ENCODE measurements at places on chromosomes 3 and 15. TPM values are rescaled to one million over a fixed set of nuclear protein-coding genes. Genes with fewer than 3 reads are reported as not detected.

- DNase-seq, result no peak
Observed at GRCh38 chr3:170766253-170766652, 103.7 kb downstream of the RPL22L1 start.

DNA sequence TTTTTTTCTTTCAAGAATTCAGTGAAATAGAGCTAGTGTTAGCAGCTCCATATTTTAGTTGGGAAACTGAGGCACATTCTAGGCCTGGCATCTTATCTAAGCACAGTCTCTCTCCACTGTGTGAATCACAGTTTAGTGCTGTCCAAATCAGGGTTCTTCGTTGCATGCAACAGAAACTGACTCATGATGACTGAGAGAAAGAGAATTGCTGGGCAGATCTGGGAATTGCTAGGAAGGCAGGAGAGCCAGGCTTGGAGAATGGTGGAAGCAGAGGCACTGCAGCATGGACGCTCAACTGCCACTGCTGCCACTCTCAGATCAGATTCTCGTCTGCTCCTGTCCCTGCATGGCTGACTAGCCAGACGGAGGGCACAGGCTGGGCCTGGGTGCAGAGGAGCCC, 40.7 kb upstream of the CHST2 start:
- no peak for DNase-seq

DNA sequence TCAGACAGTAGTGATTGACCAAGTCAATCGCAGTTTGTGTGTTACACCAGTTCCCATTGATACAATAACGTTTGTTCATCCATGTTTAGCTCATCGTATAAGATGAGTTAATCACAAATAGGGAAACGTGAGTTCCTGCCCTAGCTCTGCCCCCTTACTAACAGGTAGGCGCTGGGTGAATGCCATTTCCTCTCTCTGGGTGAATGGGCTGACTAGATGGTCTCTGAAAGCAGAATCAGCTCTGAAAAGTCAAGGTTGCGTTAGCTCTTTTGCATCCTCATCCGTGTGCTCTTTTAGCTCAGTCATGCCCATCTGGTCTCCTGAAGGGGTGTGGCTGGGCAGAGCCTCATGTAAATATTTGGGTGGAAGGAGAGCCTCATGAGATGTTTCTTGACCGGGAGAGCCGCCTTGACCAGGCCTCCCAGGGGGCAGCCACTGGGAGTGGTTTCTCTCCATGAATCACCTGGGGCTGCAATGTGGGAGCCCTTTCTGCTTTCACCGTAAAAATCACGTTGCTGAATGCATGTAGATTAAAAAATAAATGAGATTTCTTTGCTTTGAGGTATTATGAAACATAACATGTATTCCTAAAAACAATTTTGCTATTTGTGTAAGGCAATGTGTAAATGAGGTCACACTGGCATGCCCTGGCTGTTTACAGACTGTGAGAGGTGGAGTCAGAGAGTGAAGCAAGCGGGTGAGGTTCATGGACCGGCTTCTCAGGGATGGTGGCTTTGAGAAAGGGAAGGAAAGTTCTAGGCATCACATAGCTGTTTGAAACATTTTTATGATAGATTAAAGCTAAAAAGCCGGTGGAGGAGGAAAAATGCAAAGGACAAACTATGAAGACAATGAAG, 108.4 kb upstream of the RASGRP1 start:
- no peak for DNase-seq

DNA sequence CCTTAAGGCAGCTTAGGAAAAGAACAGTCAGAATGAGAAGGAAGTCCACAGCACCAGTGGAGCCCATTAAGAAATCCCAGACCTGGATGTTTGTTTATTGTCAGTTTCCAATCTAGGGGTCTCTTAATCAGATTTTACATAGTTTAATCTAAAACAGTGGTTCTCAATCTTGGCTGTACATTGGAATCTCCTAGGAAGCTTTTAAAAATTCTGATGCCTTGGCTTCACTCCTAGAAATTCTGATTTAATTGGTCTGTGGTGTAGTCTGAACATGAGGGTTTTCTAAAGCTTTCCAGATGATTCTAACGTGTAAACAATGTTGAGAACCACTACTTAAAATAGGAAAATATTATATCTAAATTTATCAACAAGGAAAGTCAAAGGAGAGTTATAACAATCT, 56.6 kb upstream of the SPRED1 start:
- DNase-seq, result no peak

DNA sequence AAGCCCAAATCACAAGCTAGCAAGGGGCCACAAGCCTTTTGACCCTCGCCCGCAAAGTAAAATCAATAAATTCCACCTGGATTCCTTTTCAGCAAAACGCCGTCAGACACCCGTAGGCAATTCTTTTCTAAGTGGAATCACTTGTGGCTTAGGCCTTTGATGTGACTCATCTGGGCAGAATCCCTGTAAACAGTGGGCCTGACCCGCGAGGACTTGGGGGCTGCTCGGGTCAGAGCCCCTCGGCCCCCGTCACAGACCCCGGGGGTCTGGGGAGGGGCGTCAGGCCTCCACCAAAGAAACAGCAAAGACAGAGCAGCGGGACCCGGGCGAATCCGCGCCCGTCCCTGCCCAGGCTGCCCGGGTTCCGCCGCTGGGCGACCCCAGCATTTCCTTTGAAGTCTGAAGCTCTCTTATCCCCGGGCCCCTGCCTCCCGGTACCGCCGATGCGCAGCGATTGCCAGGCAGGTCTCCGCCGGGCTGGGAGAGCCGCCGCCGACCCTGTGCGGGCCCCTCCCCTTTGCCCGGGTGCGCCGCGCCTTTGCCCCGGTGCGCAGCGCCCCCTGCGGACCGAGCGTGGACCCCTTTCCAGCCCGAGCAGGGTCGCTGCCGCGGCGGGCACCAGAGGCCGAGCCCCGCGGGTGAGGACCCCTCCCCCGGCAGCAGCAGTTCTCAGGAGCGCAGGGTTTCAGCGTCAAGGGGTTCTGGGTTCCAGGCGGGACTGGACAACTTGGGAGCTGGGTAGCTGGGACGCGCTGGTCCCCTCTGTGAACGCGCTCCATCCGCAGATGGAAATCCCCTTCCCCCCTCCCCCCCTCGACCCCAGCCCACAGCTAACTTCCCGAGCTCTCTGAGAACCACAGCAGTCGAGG, 178.3 kb downstream of the UACA start:
- DNase-seq, result no peak

GRCh38 chr3:136247855-136248590, 2.1 kb upstream of the PCCB start:
- DNase-seq, result no peak

GRCh38 chr3:121995161-121996137, 26.6 kb downstream of the ILDR1 start:
- DNase-seq, result no peak

- no peak for DNase-seq
Observed at GRCh38 chr3:46104706-46105105, 77.4 kb upstream of the XCR1 start.

DNA sequence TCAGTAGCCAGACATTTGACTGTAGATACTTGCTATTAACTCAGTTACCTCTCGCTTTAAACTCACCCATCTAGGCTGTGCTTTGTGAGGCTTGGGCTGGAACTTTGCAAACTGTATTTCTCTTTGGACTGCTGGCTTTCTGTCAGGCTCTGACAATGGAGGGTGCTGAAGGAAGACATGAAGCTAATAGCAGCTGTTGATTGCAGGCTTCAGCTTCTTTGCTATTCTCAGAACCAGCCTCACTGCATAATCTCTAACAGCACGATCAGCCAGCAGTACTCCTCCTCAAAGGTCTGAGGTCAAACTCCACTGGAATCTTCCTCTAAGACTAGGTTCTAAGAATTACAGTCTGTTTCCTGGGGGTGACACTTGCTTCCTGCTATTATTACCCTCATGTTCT, 295.6 kb downstream of the ZBBX start:
- DNase-seq, result no peak

DNA sequence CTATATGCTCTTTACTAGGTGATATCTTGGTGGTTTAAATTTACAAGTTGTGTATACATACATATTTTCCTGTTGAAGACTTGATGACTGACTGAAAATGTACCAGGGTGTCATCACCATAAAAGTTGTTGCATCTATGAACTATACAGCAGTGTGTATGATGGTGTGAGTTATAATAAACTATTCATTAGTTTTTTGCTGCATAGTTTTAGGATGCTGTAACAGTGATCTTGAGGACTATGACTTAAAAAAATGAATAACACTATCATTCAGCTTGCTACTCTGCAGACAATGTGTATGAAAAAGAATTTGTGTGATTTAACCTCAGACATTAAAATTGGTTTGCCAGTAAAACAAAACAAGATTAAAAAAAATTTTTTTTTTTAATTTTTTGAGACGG, 49.0 kb downstream of the UBE2E2 start:
- DNase-seq, result no peak

DNA sequence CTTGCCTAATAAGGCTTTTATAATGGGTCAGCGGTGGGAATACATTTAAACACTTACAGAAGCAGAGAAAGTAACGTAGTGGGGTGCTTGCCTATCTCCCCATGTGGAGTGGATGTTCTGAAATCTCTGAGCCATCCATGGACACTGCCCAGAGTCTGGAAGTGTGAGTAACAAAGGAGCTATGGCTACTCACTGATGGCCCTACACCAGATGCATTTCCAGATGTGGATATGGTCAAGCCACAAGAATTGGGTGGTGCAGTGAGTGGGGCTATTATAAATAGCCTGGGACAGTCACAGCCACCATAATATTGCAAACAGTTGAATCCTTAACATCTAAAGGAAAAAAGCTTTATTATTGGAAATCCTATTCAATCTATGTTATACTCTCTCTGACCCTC, 96.6 kb downstream of the CGNL1 start:
- no peak for DNase-seq

GRCh38 chr3:166685246-166685645, 694.9 kb downstream of the ZBBX start:
- DNase-seq, result no peak

- peak; percentile 4 for DNase-seq
Observed at GRCh38 chr3:53287131-53287629, 31.4 kb upstream of the TKT start.

- DNase-seq, result no peak
Observed at GRCh38 chr3:67044295-67044694, 46.2 kb downstream of the KBTBD8 start.

DNA sequence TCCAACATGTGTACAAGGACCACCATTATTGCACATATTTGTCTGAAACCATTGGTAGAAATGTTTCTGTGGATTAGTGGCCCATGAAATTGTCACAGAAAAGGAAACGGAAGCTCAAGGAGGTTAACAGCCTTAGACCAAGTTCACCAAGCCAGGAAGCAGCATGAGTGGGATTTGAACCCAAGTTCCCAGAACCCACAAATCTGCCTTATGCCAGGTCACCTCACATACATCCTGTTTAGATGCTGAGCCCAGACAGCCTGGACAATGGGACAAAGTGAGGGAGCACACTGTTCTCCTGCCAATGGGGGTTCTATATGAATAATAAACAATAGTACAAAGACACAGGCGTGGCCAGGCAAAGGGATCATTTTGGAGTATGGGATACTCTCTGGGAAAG, 59.6 kb upstream of the CA12 start:
- DNase-seq, result no peak

- DNase-seq, result no peak
Observed at GRCh38 chr3:169923189-169923588, 11.8 kb downstream of the SAMD7 start.

DNA sequence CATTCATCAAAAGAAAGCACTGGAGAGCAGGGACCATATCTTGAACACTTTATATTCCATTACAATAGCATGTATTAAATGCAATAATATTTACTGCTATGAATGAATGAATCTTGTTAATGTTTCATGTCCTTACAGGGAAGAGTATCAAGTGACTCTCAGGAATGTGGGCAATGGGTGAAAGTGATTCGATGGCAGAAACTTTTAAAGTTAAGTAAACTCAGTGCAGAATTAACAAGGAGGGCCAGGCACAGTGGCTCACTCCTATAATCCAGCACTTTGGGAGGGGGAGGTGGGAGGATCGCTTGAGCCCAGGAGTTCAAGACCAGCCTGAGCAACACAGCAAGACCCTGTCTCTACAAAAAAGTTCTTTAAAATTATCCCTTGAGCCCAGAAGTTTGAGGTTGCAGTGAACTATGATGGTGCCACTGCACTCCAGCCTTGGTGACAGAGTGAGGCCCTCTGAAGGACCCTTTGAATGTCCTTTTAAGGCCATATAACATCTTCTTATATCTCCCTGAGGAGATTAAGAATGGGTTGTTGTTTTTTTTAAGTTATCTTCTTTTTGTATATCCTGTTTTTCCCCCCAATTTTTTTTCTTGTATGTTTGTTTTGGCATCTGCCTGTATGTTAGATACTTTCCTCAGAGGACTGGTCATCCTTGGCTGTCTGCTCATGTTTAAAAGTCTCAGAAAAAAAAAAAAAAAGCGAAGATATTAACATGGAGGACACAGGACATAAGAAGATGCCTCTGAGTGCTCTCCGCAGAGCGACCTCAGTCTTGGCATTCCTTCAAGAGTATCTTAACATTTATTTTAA, 9.6 kb upstream of the FSIP1 start:
- DNase-seq, result no peak

The PPM1M gene
- total RNA-seq, result 7.0 TPM

The BFSP2 gene
- total RNA-seq, result 1.1 TPM

The C3orf22 gene
- total RNA-seq, result not detected

The UROC1 gene
- total RNA-seq, result not detected

The ZNF502 gene
- 15.0 TPM for total RNA-seq

The TLR9 gene
- total RNA-seq, result under 0.01 TPM

The HTR3E gene
- total RNA-seq, result not detected

Measured in occipital lobe (tissue), 3 donors.